ENCODE measurements at places on chromosomes 11 and 22. TPM values are rescaled to one million over a fixed set of nuclear protein-coding genes. Genes with fewer than 3 reads are reported as not detected.

DDIAS gene
- 6.3 TPM for total RNA-seq

DNA sequence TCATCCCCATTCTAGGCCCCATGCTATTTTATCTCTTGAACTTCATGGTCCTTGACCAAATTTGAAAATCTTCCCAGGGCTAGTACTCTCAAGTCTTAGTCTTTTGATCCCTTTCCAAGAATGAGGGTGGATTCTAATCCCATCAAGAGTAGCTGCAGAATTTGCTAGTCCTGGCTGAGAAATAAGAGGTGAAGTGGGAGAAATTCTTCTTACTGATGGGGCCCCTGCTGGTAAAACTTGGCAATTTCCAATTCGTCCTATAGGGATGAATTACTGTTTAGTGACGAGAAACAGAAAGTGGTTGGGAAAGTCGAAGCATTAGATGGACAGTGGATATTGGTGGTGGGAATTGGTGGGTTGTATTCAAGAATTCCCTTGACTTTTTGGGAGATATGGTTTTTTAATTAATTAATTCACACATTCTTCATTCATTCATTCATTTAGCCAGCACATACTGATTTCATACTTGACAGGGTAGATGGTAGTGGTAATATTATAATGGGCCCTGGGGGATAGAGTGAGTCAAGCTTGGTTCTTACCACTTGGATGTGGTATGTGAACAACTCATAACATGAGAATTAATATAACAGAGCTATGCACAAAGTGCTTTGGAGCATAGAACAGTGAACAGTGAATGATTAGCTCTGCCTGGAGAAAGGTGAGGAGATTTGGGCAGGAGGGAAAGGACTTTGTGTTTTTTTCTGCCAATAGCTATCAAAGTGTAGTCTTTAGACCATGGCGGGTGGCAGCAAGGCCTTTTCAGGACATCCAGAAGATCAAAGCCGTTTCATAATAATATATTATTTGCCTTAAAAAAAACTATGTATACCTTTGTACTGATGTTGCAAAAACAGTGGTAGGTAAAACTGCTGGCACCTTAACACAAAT is 103.8 kb downstream of the STIM1 start:
- DNase-seq = no peak

GRCh38 chr11:56624661-56625110 is 10.0 kb upstream of the OR5M1 start:
- peak; percentile 60 for DNase-seq

DNA sequence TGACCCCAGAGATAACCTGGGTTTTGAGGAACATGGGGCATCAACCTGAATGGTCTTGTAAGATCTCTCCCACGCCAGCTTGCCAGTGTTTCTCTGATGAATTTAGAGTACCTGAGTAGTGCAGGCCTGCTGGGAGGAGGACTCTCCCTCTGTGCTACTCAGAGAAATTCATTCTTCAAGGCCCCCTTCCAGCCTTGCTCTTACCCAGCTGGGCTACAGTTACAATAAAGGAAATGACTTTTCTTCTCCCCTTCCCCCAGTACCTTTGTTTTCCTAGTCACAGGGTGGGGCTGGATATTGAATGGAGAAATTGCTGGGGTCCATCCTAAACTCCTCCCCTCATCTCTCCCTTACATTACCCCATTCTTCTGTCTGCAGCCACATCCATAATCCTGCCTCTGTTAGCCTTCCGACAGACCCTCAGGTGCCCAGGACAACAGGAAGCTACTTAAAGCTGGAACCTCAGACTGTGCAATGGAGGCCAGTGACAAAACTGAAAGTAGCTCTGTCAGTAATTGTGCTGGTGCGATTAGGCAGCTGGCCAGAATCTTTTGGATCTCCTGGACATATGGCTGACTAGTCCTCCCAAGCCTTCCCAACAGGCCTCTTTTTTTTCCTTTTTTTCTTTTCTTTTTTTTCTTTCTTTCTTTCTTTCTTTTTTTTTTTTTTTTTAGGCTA is 17.4 kb downstream of the LIMK2 start:
- no peak for DNase-seq

- peak; percentile 94 for DNase-seq
Observed at GRCh38 chr22:41367039-41367679, 14.6 kb upstream of the TEF start.

DNA sequence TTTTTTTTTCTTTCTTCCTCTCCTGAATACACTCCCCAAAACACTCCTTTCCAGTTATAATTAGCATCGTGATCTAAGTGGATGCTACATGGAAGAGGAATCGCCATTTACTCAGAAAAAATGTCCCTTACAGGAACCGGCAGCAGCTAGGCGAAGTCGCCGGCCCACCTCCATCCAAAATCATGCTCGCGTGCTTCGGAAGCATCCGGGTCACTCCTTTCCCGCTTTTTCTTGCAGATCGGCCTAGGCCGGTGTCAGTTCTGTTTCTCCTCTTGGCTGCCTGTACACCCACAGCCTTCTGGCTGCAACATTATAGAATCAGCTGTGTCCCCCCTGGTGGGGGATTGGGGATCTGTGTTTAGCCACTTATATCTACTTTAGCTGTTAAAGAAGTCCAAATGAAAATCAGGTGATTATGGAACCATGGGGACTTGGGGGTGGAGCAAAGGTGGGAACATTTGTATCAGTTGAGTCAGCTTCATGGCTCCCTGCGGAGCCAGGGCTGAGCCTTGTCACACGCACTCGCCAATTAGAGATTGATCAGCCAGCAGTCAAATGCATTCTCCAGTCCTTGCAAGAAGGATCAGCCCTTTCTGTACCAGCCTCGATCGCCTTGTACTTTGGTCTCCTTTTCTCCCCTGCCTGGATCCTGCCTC is 36.3 kb downstream of the ASRGL1 start:
- DNase-seq = no peak

DNA sequence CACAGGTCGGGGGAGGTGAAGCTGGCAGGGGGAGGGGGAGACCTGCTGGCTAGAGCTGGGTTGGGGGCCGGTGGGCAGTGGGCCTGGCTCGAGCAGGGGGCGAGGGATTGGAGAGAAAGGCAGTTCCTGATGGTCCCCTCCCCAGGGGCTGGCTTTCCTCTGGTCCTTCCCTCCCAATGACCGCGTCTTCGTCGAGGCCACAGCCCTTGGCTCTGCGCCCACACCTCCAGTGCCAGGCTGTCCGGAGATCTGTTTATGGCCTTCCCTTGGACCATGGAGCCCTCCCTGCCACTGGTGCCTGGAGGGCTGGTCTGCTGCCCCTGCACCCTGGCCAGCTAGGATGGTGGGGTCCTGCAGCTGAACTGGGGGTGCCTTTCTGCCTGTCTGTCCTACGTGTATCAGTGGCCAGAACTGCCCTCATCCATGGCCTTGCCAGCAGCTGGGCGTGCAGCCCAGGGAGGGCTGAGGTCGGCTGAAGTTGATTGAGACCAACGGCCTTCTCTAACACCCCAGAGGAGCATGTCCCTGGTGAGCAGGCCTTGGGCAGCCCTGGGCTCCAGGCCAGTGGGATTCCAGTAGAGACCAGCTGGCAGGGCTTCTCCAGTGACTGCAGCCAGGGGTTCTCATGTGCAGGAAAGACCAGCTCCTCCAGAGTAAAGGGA is 12.3 kb downstream of the TANGO2 start:
- DNase-seq = no peak

DNA sequence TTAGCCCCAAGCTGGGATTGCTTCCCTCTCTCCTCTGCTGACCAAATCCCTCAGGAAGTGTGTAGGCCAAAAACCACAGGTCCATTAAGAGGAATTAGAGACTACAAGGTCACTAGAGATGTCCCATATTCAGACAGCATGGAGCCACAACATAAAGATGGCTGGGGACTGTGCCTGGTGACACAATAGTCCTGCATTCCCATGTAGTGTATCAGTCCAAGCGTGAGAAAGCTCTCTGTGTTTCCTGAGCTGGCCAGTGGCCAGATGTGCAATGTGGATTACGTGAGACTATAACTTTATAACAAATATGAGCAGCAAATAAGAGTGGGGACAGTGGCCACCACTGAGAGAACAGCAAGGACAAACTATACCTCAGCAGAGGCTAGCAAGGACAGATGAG is 7.6 kb upstream of the MS4A10 start:
- DNase-seq = no peak

DNA sequence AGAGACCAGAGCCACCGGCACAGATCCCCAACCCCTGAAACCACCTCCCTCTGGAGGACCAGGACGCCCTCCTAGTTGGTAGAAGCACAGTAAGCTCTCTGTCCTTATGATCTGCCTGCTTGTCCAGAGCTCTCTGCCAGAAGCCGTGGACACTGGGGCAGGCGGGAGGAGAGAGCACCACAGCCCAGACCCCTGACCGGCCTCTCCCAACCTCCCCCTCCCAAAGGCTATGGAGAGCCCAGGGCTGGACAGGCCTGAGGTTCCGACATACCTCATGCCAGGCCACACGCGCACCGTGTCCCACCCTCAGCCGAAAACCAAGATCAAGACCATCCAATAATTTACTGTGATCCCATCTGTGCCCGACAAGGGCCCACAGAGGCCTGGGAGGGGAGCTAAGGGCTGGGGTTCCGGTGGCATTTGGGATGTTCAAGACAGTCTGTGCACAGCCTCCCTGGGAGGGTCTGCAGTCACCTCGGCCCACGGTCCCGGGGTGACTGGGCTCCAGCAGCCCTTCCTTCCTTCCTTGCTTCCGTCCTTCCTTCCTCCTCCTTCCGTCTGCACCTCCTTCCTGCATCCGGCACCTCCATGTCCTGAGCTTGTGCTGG is 3.4 kb downstream of the HRAS start:
- no peak for DNase-seq

DNA sequence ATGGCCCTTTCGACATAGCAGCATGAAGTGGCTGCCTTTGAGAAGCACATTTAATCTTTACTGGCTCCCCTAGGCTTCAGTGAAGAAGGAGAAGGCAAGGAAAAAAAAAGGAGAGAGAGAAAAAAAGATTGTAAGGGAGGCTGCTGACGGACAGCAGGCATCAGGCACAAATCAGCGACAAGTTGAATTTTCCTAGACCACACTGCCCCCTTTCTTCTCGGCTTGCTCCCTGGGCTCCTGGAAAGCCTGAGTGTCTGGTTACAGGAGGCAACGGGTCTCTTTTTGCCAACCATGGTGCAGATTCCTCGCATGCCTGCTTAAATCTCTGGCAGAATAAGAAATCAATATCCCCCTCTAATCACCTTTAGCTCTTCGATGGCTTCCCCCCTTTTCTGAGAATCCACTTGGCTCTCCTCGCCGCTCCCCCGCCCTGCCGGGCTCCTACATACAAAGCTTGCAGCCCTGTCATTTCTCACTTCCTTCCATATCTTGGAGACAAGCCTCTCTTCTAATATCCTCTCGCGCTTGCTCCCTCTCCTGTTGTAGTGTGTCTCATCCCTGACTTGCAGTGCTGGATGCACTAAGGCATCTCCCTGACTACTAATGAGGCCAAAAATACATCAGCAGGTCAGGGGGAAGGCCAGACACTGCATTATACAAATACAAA is 14.3 kb downstream of the BLID start:
- peak; percentile 97 for DNase-seq

DNA sequence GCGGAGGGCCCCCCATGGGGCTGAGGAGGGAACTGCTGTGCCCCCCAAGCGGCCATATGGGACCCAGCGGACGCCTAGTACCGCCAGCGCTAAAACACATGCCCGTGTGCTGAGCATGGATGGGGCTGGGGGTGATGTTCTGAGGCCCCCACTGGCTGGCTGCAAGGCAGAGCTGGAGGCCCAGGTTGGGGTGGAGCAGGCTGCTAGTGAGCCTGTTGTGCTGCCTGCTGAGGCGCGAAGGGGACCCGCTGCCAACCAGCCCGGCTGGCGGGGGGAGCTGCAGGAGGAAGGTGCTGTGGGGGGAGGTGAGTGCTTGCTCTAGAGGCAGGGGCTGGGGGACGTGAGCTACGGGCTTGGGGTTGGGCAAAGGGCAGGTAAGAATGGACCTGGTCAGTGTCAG is 3.2 kb downstream of the PCNX3 start:
- no peak for DNase-seq

All from umbilical cord (tissue), 2 donors.